ENCODE measurements at places on chromosomes 16 and 17.

- peak; percentile 83 for DNase-seq
Observed at GRCh38 chr16:4505356-4506147, 29.4 kb downstream of the HMOX2 start.

GRCh38 chr17:45073414-45074070 is 12.4 kb downstream of the NMT1 start:
- no peak for DNase-seq

GRCh38 chr17:2946144-2946543 is 117.3 kb downstream of the OR1D5 start:
- DNase-seq, result no peak

DNA sequence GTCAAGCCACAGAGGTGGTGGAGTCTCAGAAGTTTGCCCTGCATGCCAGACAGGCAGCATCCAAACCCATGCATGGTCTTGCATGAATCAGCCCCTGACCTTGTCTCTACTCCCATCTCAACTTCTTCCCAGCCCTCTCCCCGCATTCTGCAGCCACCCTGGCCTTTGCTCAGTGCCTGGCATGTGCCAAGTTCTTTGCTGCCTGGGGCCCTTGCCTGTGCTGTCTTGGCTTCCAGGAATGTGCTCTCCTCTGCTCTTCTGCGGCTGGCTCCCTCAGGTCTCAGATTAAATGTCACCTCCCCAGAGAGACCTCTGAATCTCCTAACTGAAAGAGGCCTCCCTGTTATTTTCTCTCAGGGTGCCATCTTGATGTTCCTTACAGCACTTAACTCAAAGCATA is 17.6 kb downstream of the DRC3 start:
- no peak for DNase-seq
